Activated CD4-positive, CD25-positive, alpha-beta regulatory T cell (primary cell): ENCODE measurements at places on chromosomes 3 and 15.
A peak's percentile ranks its signal among the peaks of the same experiment; 100 is the strongest.

DNA sequence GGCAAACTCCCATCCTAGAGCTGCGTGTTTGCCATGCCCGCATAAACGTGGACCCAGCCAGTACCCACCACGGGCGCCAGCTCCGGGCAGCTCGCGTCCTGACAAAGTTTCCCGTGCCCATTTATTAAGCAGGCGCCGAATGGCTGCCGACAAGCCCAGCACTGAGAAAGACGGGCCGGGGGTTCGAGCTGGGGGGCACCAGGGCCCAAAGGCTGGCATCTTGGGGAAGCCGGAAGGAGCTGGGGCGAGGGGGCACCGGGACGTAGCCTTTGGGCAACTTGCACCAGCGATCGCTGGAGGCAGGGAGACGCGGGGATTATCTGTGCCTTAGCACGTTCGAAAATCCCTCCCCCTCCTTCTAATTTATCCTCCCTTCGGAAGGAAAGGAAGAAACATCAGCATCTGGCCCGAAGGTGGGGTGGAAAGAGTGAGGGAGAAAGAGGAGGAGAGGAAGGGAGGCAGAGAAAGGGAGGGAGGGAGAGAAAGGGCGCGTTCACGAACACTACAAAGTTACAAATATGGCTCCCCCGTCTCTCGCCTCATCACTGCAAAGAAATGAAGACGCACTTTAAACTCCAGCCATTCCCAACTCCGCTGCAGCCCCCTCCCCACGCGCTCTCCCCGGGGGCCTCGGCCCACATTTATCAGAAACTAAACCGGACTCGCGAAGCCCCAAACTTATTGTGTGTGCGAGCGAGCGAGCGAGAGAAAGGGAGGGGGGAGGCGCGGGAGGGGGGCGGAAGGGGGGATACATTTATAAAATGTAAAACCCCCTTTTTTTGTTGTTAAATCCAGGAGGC is 1.0 kb downstream of the ANP32A start:
- no peak for DNase-seq

DNA sequence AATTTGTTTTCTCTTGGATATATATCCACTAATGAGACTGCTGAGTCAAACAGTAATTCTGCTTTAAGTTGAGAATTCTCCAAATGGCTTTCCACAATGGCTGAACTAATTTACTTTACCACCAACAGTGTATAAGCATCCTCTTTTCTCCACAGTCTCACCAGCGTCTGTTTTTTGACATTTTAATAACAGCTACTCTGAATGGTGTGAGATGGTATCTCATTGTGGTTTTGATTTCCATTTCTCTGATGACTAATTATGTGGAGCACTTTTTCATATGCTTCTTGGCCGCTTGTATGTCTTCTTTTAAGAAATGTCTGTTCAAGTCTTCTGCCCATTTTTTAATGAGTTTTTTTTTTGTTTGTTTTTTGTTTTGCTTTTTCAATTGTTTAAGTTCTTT is 206.2 kb downstream of the CTNNB1 start:
- DNase-seq: no peak

DNA sequence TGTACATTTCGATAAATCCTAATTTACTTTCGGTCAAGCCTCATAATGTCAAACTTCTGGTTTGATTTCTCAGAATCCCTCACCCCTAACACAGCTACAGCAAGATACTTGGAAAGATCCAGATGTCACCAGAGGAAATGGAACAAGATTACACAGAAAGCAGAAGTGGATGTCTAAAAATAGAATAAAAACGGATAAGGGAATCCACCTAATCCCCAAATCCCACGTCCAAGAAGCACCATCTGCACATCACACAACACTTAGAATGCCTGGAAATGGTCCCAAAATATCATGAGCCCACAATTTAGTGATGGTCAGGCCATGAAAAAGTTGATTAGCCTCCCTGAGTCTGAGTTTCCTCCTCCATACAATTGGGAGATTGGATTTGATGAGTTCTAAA is 61.7 kb downstream of the AGTR1 start:
- no peak for DNase-seq

DNA sequence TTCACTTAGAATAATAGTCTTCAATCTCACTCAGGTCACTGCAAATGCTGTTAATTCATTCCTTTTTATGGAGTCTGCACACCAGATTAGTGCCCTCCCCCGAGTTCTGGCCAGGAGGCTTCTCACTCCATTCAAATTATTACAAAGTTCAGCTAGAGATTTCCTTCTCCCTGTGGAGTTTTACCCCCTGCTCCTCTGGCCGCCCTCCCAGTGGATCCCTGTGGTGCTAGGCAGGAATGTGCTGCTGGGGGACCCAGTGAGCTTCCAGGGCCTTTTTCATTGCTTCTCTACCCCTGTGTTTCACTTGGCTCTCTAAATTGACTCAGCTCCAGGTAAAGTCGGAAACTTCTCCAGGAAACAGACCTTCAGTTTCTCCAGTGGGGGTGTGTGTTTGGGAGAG is 42.7 kb upstream of the CD200R1L start:
- DNase-seq: no peak

DNA sequence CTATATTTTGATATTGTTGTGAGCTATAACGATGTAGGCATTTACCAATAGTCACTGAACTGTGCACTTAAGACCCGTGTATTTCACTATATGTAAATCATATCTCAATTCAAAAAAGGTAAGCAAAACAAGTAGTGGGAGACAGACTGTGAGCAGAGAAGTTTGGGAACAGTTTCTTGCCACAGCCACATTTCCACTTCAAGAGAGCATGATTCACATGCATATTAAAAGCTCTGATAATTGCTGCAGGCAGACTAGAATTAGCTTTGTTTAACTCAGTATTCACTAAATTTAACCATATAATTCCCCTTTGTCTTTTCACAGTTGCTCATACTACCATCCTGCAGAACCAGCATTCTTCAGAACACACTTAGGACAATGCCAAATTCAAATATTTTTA is 168.4 kb upstream of the ZNF385D start:
- DNase-seq: no peak

DNA sequence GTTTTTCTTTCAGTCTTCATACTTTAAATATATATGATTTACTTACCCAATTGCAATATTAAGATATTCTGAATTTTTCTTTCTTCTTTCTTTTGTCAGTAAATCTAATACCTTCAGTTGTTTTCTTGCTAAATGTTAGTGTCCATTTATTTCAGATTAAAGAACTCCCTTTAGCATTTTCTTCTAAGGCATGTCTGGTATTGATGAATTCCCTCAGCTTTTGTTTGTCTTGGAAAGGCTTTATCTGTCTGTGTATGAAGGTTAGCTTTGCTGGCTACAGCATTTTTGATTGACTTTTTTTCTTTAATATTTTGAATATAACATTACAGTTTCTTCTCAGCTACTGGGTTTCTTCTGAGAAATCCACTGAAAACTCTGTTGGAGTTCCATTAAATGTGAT is 64.0 kb upstream of the PLSCR4 start:
- DNase-seq: no peak

DNA sequence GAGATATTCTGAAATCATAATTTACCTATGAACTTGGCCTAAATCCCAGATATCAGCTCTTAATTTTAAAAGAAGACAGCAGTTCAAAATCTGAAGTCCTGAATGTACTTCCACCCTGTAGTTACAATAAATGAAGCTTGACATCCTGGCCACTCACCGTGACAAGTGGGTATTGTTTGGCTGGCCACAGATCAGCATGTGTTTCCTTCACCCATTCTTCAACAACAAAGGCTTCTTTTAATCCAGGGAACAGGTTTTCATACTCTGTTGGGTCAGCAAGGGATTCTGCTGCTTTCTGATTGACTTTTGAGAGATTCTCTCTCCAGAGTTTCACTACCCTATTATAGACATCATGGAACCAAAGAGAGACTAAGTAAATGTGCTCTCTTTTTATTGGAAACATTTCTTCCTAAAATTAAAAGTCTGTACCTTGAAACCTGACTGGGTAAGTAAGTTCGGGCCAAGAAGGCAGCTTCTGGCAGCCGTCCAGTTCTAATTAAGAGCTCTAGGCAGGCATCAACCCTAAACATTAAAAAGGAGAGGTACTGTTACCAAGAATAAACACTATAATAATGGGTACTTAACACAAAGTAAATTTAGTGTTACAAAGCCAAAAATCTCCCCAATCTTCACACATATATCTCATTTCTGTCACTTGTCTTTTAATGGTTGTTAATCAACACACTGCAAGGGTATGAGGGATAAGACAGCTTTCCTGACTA is 15.2 kb downstream of the MRPS22 start:
- no peak for DNase-seq

DNA sequence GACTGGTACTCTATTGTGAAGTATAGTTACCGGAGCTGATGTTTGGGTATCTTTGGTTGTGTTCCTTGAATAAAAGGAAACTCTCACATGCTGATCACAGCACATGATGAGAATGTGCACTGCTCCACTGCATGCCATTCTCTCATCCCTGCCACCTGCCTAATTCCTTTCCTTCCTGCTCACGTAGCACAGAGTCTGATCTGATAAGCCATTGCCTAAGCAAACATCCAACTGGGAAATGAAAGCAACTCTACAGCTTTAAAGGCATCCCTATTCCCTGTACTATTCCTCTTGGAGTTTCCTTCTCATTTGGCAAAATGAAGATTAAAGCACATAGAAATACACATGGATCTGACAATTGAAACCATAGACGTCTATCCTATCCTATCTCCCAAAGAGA is 359.8 kb downstream of the C3orf38 start:
- DNase-seq: no peak

GRCh38 chr15:100627789-100628395 is 25.5 kb downstream of the ASB7 start:
- DNase-seq: peak; percentile 20

- no peak for DNase-seq
Observed at GRCh38 chr3:8200996-8201395, 300.6 kb upstream of the LMCD1 start.

DNA sequence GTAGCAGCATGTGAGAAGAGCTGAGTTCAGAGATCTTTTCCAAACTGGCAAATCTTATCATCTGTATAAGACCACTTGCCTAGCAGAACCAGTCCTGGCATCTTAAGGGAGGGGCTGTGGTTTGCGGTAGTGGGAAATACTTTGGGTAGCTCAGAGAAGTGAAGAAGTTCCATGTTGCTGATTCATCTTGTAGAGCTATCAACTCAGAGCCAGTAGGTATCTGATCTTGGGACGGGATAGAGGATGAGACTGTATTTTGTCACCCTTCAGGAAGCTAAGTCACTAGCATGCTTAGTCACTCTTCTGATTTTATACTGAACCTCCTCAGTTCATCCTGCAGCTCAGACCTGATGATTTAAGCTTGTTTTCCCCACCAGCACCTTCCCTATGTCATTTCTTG is 211.4 kb downstream of the NR1D2 start:
- DNase-seq: no peak

DNA sequence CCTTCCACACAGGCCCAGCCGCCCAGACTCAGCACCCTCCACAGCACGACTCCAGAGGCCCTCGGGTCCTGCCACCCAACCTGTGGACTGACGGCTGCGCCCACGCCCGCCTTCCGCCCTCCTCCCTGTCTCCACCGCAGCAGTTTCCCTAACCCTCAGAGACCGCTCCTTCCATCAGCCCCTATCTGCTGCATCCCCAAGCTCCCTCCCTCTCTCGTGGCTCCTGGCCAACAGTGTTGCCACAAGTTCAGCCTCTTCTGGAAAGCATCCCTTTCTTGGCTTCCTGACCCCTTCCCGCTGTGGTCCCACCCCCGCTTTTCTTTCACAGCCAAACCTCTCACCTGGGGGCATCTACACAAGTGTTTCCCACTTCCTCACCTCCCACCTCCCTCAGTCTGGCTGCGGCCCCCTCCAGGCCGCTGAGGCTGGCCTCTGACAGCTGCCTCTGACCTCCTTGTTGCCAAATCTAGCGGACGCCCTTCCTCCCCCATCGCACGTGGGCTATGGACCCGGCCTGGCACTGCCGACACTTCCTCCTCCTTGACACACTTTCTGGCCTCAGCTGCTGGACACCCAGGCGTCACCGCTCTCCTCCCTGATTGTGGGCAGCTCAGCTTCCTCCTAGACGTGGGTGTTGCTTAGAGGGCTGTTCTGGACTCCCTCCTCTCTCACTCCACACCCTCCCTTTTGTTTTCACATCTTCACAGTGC is 168.8 kb upstream of the TLE3 start:
- DNase-seq: no peak

GRCh38 chr3:162390891-162391290 is 894.3 kb downstream of the OTOL1 start:
- no peak for DNase-seq

- no peak for DNase-seq
Observed at GRCh38 chr3:77052051-77052501, 12.2 kb downstream of the ROBO2 start.

DNA sequence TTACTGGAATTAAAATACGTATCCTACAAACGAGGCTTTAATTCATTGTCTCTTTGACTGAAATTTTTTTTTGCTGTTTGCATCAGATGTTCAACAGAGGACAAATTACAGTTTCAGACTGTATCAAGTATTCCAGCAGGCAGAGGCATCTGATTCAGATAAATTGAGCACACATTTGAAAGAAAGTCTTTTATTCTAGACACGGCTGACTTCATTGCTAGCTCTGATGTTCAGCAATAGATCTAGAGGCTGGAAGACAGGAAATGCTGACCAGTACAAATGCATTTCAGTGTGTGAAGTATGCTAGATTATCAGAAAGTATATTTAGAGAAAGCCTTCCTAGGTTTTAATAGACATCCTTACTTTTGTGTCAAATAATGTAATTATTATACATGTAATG is 472.2 kb downstream of the NLGN1 start:
- no peak for DNase-seq

GRCh38 chr3:175956964-175957363 is 1097.8 kb downstream of the NAALADL2 start:
- no peak for DNase-seq

DNA sequence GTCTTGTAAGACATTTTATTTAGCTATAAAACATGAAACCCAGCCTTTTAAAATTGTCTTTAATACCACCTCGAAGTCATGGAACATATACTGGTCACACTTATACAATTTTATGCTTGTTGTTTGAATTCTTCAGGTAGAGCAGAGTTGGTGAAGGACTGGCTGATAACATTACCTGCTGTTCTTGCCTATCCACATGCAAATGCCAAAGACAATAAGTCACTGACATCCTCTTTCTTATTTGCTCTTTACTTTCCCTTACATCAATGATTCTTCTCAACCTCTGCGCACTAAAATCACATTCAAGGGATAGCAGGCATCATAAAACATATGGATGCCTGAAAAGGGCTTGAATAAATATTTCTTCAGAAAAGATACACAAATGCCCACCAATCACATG is 392.5 kb upstream of the ATP11B start:
- no peak for DNase-seq

DNA sequence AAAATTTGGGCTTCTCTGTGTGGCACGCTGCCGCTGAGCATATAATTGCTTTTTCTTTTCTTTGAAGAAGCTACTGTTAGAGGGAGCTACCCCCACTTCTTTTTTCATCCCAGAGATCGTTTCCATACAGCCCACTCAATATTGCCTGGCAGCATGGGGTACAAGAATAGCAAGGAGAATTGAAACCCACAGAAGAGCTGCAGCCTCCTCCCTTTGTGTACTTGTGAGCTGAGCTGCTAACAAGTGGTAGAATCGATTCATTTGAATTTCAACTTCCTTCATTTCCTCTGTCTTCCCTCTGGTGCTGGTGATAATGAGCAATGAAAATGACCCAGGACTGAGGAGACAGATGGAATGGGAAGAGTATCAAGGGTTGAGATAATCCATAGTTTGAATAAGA is 64.9 kb downstream of the LRRC3B start:
- DNase-seq: no peak
